ENCODE measurements at places on chromosomes 4 and X.
A peak's percentile ranks its signal among the peaks of the same experiment; 100 is the strongest.

DNA sequence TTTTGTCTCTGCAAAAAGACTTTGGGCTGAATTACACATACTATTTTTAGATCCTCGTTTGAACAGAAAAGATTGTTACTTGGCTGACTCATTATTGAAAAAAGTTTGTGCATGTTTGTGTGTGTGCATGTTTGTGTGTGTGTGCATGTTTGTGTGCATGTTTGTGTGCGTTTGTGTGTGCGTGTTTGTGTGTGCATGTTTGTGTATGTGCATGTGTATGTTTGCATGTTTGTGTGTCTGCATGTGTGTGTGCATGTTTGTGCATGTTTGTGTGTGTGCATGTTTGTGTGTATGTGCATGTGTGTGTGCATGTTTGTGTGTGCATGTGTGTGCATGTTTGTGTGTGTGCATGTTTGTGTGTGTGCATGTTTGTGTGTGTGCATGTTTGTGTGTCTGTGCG is 201.1 kb upstream of the FAT1 start:
- DNase-seq: no peak

- no peak for DNase-seq
These were observed 143.4 kb downstream of the CPEB2 start for GRCh38 chr4:15145709-15146108.

DNA sequence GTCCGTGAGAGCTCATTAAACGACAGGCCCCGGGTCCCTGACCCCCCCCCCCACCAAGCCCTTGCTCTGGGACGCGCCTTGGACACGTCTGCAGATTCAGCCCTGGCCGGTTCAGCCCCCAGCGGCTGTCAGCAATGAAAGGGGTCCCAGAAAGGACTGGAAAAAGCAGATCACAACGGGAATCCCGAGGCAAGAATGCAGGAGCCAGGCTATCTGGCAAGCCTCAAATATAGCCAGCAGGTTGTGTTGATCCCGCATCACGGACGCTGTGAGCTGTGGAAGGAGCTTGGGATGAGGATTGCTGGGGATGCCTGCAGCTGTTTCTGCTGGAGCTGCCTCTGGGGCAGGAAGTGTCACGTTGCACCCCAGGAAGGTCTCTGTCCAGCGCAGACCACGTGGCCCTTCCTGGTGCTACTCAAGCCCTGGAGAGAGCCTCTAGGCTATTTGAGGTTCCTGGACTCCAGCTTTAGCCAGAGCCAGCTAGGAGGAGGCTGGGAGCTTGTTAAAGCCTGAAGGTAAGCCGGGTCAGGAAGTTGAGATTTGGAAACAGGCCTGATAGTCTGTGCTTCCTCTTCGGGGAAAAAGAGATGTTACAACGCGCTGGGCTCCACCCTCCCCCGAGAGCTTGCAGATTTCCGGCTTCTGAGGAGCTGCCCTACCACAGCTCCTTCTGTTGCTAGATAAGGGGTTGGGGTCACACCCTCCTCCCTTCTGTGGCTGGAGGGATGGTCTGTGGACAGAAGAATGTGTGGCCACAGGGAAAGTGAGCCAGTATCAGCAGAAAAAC is 19.3 kb upstream of the CSF2RA start:
- peak; percentile 70 for DNase-seq

DNA sequence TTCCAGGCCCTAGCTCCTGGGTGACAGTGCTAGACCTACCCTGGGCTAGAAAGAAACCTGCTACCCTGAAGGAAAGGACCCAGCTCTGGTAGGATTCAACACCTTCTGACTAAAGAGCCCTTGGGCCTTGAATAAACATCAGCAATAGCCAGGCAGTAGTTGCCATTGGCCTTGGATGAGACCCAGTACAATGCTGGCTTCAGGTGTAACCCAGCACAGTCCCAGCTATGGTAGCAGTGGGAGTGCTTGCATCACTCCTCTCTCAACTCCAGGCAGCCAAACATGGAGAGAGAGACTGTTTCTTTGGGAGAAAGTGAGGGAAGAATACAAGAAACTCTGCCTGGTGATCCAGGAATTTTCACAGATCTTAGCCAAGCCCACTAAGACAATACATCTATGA is 73.5 kb upstream of the CXorf66 start:
- no peak for DNase-seq

GRCh38 chr4:153573221-153573620 is 107.1 kb downstream of the TMEM131L start:
- DNase-seq: no peak

DNA sequence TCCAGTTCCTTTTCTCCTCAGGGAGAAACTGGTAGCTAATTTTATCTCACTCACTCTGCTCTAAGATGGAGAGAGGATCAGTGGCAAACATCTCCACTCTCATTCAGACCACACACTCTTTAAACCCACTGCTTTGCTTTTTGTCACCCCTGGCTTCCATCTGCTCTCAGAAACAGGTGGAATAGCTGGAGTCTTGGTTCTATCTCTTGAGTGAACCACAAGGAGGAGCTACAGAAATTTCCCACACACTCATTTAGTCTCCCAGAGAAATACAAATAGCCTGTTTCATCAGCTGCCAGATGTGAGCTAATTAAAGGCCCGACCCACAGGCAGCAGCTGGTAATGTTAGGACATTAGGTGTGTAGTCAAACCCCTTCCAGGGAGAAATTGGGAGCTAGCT is 96.6 kb downstream of the STPG2 start:
- no peak for DNase-seq

- DNase-seq: no peak
These were observed 94.9 kb downstream of the CNKSR2 start for GRCh38 chrX:21469071-21469470.

GRCh38 chr4:71322425-71322824 is 16.4 kb upstream of the SLC4A4 start:
- DNase-seq: no peak

- DNase-seq: no peak
These were observed 104.1 kb downstream of the CPEB2 start for GRCh38 chr4:15106399-15106798.

DNA sequence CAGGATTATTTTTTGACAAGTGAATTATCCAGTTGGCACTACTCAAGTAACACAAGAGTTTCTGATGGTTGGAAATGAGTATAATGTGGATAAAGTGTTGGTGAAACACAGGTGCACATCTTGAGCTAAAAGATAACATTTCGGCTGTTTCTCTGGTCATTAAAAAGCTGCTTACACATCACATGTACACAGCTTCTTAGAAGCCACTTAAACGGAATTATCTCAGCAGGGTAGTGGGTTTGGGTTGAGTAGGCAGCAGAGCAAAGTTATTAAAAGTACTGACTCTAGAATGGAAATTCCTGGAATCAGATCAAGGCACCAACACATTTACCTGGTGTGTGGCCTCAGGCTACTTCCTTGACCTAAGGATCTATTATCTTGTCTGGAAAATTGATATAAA is 55.4 kb upstream of the RASSF6 start:
- DNase-seq: no peak

GRCh38 chrX:41472231-41472815 is 25.2 kb downstream of the NYX start:
- DNase-seq: no peak

- peak; percentile 15 for DNase-seq
These were observed 128.5 kb downstream of the LARP7 start for GRCh38 chr4:112765317-112765974.

GRCh38 chr4:27055221-27055760 is 194.7 kb downstream of the STIM2 start:
- DNase-seq: no peak

GRCh38 chr4:19743115-19743638 is 508.5 kb upstream of the SLIT2 start:
- DNase-seq: no peak

DNA sequence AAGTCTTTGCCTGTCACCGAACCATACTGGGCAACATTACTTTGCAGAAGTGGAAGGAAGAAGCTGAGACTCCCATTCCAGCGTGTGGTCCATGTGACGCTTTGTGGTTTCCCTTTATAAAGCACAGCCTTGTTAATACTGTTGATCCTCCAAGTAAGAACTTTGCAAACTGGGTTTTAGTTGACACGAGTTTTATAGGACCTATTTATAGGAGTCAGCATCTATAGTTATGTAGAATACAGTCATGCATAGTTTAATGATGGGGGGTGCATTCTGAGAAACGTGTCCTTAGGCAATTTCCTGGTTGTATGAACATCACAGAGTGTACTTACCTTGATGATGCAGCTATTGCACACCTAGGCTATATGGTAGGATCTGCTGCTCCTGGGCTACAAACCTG is 1879.4 kb upstream of the TENM3 start:
- DNase-seq: no peak

DNA sequence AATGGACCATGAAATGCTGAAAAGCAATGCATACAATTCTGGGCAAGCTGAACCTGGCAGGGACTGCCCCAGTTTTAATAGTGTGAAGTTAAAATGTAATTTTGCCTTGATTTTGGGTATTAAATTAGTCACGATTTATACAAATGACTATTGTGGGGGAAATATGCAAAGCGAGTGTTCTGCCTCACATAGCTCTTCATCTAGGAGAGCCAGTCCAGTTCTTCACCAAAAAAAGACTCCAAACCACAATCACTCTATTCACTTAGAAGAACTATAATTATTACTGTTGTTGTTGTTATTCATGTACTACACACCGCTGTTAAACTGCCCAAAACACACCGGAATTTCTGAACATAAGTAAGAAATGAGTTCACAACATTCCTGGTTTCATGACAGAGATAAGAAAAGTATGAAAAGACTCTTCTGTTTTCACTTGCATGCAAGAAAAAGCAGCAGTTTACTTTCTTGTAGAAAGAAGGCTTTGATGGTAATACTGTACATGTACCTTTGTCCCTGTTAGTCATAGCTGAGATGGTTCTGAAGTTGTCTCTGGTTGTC is 101.9 kb downstream of the QRFPR start:
- DNase-seq: no peak

DNA sequence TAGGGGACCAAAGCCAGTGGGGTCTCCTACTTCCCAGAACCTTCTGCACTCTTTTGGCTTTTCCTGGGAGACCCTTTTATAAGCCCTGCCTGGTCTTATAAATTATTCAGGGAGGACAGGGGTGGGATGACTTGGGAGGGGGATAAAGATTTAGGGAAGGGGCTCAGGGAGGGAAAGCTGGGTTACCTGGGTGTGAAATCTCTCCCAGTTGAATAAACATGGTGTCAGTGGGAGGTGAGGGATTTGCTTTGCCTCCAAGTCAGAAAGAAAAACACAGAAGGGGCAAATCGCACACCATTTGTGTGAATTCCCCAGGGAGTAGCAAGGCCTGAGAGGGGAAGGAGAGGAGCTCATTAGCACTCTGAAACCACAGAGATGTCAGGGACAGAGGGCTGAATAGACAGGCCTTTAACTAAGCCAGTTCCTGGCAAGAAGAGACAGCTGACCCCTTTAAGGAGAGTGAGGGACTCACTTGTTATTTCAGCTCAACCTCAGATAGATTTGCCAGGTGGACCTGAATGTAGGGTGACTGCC is at the start of gene RIPPLY1:
Gene RIPPLY1 (minus strand): TSS at position 51 of the 534 bp plus-strand sequence. CDS start 54 bp downstream, outside the sequence.
- no peak for DNase-seq

DNA sequence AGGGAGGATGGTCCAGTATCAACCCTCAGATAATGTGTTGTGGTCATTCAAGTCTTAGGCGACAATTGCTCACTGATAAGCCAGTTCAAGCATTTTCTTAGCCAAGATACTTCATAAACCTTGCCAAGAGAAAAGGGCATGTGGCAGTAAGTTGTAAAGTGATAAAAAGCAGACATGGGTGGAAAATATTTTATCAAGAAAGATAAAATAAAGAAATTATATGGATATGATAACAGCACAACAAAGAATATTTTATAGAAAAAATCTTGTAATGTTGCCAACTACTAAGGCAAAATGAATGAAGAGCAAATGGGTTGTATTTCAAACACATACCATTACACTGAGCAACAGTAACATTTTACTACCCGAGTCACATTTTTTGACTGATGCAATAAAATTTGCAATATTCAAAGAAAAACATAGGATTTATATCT is 217.4 kb upstream of the PITX2 start:
- DNase-seq: no peak

DNA sequence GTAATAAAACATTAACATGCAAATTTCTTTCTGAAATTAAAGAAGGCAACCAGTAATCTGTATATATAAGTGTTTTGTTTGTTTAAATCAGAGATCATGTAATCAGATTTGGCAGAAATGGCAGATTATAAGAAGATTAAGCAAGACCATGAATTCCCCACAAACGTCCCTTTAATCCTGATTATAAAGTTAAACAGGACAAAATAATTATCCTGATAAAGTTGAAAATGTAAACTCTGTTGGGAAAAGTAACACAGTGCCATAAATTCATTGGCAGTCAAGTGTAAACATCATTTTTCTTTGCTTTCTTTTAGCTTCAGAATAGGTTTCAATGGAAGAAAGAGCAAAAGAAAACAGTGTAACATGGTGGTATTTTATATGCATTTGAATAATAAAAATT is 256.3 kb downstream of the KCNIP4 start:
- DNase-seq: no peak

DNA sequence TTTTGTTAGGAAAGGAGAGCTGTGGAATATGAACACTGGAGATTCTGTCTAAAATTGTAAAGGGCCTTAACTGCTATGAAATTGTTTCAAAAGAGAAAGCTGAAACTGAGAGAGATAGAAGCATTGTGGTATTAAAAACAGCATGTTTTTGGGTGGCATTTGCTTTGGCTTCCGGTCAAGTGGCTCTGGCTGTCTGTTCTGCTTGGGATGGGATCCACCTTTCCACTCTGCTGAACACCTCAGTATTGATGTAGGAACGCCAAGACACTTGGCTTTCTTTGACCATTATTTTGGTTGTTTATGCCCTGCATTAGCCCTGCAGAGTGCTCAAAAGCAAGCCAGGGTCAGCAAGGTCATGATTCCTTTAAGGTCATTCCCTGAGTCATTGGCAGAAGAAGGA is 199.7 kb downstream of the SLC4A4 start:
- no peak for DNase-seq

- DNase-seq: no peak
These were observed 78.1 kb downstream of the EVC start for GRCh38 chr4:5789141-5789540.

GRCh38 chr4:55469979-55470378 is 74.2 kb downstream of the TMEM165 start:
- DNase-seq: no peak

GRCh38 chr4:70705183-70706043 is 16.4 kb upstream of the RUFY3 start:
- DNase-seq: peak; percentile 95

DNA sequence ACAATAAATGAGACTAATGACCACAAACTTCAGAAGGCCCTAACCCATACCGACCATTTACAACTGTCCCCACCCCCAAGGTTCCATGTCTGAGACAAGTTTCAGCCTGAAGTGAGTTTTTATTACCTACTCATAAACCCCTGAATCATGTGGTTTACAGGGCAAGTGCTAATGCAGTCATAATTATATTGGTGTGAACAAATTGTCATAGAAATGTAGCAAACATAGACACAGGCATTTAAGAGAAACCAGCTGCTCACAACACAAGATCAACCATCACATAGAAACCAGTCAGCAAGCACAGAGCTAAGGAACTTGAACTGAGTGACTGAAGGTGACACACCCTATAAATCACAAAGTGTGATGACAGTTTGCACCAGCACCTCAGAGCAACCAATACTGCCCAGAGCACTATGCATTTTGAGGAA is 173.8 kb upstream of the MID1 start:
- DNase-seq: no peak

DNA sequence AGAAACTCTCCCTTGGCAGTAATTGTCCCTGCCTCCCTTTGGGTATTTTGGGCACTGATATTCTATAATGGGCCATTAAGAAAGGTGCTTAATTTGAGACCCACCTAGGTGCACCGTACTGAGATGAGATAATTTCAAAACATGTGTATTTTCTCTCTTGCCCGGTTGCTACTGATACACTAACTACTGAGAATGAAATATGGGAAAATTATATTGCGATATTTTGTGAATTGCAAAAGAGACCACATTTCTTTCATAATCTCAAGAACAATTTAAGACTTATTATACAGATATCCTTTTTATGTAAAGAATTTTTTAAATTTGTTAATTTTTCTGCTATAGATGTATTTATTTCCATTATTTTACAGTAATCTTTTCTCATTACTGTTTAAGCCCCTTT is 284.9 kb downstream of the ADGRL3 start:
- DNase-seq: no peak

Data from right kidney (tissue), 9 donors.